ENCODE measurements at places on chromosomes 7 and 10. TPM values are rescaled to one million over a fixed set of nuclear protein-coding genes. Genes with fewer than 3 reads are reported as not detected.

- H3K4me1 ChIP-seq: no peaks in the 10 kb centered on the region
- no peaks in the 10 kb centered on the region for H3K36me3 ChIP-seq
- H3K27me3 ChIP-seq: no peaks in the 10 kb centered on the region
- no peak overlapping the region for H3K27ac ChIP-seq
These were observed 210.5 kb upstream of the KLF6 start for GRCh38 chr10:3995302-3996210.

DNA sequence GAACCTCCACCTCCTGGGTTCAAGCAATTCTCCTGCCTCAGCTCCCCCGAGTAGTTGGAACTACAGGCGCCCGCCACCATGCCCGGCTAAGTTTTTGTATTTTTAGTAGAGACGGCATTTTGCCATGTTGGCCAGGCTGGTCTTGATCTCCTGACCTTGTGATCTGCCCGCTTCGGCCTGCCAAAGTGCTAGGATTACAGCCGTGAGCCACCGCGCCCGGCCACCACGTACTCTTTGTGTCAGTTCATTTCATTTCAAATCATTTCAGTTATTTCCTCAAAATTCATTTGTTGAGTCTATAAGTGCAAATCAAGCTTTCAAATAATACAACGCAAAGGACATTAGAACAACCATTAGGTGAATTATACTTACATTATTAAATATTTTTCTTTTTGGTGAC, 943.8 kb downstream of the TYW1 start:
- no peak overlapping the region for H3K27ac ChIP-seq
- no peak overlapping the region for H3K4me3 ChIP-seq
- no peaks in the 10 kb centered on the region for H3K27me3 ChIP-seq
- no peaks in the 10 kb centered on the region for H3K4me1 ChIP-seq
- DNase-seq: no peak

- H3K36me3 ChIP-seq: peaks cover 37% of the 10 kb centered on the region
- H3K4me1 ChIP-seq: no peaks in the 10 kb centered on the region
- no peaks in the 10 kb centered on the region for H3K27me3 ChIP-seq
- no peak overlapping the region for H3K4me3 ChIP-seq
- H3K27ac ChIP-seq: no peak overlapping the region
- DNase-seq: no peak
These were observed 122.6 kb downstream of the DOCK1 start for GRCh38 chr10:127027786-127028185.

- H3K4me3 ChIP-seq: no peak overlapping the region
- H3K4me1 ChIP-seq: peaks cover 1% of the 10 kb centered on the region
- DNase-seq: peak; percentile 38
- H3K36me3 ChIP-seq: no peaks in the 10 kb centered on the region
These were observed 481.4 kb downstream of the GALNT17 start for GRCh38 chr7:71613313-71613712.

GRCh38 chr7:40723829-40724228, 589.0 kb downstream of the SUGCT start:
- no peak overlapping the region for H3K27ac ChIP-seq
- no peak for DNase-seq
- no peak overlapping the region for H3K4me3 ChIP-seq
- H3K36me3 ChIP-seq: no peaks in the 10 kb centered on the region

- H3K27ac ChIP-seq: no peak overlapping the region
- H3K36me3 ChIP-seq: no peaks in the 10 kb centered on the region
- H3K4me1 ChIP-seq: peaks cover 12% of the 10 kb centered on the region
- no peaks in the 10 kb centered on the region for H3K27me3 ChIP-seq
- H3K4me3 ChIP-seq: no peak overlapping the region
These were observed 184.4 kb upstream of the LYZL2 start for GRCh38 chr10:30813872-30814481.

- H3K4me3 ChIP-seq: no peak overlapping the region
- no peak for DNase-seq
- peaks cover 32% of the 10 kb centered on the region for H3K4me1 ChIP-seq
- no peaks in the 10 kb centered on the region for H3K27me3 ChIP-seq
- peak overlapping the region; percentile 95 for H3K27ac ChIP-seq
- H3K36me3 ChIP-seq: no peaks in the 10 kb centered on the region
These were observed 191.5 kb downstream of the REEP3 start for GRCh38 chr10:63712717-63713115.

GRCh38 chr7:137996386-137996851, 5.5 kb downstream of the CREB3L2 start:
- H3K4me3 ChIP-seq: no peak overlapping the region
- DNase-seq: peak; percentile 59
- peak overlapping the region; percentile 3 for H3K27ac ChIP-seq
- H3K4me1 ChIP-seq: peaks cover 42% of the 10 kb centered on the region

SPACDR gene
- total RNA-seq: 0.83 TPM
